ENCODE measurements at places on chromosomes 1 and 21. TPM values are rescaled to one million over a fixed set of nuclear protein-coding genes. Genes with fewer than 3 reads are reported as not detected.

Gene GPR153
- total RNA-seq = 11.5 TPM

Gene TP73
- 0.07 TPM for total RNA-seq

Gene LORICRIN
- total RNA-seq = not detected

Gene LINGO4
- total RNA-seq = not detected

Gene OLIG2
- total RNA-seq = not detected

Gene LMOD1
- total RNA-seq = 22.2 TPM

Gene SYT14
- 9.1 TPM for total RNA-seq

Gene VASH2
- total RNA-seq = 0.26 TPM

Gene LCE1E
- total RNA-seq = not detected

Gene EXTL1
- total RNA-seq = 0.20 TPM

Gene SNX7
- total RNA-seq = 29.2 TPM

Gene RHCE
- total RNA-seq = 1.0 TPM

Gene KRTAP19-3
- not detected for total RNA-seq

Gene KCND3
- 4.0 TPM for total RNA-seq

Gene TYW3
- 18.1 TPM for total RNA-seq

Gene TTLL7
- total RNA-seq = 19.1 TPM

Gene LENEP
- total RNA-seq = 0.33 TPM

Gene RCSD1
- total RNA-seq = 0.13 TPM

Gene MYOC
- 0.13 TPM for total RNA-seq

Gene PALMD
- total RNA-seq = 2.6 TPM

Gene F13B
- total RNA-seq = not detected

Gene NHLH1
- total RNA-seq = 0.07 TPM

Gene SPEN
- total RNA-seq = 28.5 TPM

Gene GPR52
- 0.78 TPM for total RNA-seq

Gene PDC
- total RNA-seq = not detected

Gene CALML6
- total RNA-seq = 0.46 TPM

Gene SMCP
- total RNA-seq = not detected

Gene PTPN22
- 4.7 TPM for total RNA-seq

Gene CDC20
- total RNA-seq = 16.5 TPM

Gene ERICH3
- not detected for total RNA-seq

Gene OPTC
- not detected for total RNA-seq

Measured in smooth muscle cell of the pulmonary artery (primary cell).